Stomach (tissue), 19 donors: ENCODE measurements at places on chromosomes 12 and 14. TPM values are rescaled to one million over a fixed set of nuclear protein-coding genes. Genes with fewer than 3 reads are reported as not detected.

C12orf50 gene
- not detected for total RNA-seq

TSPAN9 gene
- total RNA-seq = 1.4 TPM

RD3L gene
- total RNA-seq = not detected

KLHL33 gene
- total RNA-seq = not detected

AICDA gene
- total RNA-seq = not detected

GRCh38 chr12:115072712-115073111 is 388.7 kb upstream of the TBX3 start:
- no peak for DNase-seq
- H3K27ac ChIP-seq = no peak overlapping the region
- no peaks in the 10 kb centered on the region for H3K27me3 ChIP-seq
- H3K4me1 ChIP-seq = no peaks in the 10 kb centered on the region

DNA sequence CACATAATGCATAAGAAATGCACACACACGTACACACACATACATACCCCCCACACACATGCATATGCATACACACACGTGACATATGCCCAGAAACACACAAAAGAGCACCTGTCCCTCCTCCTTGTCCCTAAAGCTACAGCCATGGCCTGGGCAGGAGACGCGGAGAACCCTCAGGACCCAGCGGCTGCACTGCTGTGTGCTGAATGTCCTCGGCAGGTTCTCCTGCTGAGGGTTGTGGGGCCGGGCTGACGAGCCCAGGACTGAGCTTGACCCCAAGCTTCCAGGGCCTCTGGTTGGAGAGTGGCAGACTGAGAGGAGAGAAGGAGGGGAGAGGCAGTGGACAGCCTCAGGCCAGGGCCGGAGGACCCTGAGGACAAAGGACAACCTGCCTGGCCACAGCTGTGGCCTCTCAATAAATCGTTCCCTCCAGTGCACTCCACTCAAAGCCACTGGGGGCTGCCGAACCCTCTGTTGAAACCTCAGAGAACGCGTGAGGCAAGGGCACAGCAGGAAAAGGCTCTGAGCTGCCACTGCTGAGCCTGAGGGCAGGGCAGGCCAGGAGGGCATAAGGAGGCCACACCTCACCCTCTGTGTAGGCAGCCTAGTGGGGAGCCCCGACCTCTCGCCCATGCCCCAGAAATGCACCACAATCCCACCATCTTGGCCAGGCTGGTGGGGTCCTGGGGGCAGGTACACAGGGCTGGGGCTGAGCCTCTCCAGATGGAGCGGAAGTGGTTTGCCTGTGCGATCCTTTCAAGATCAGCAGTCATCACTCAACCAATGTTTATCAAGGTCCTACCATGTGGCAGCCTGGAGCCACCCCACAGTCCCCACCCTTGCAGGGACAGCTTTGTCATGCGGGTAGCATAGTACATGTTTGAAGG is 3.1 kb downstream of the CACNA2D4 start:
- no peaks in the 10 kb centered on the region for H3K36me3 ChIP-seq
- no peak overlapping the region for H3K4me3 ChIP-seq
- DNase-seq = peak; percentile 17
- H3K27me3 ChIP-seq = no peaks in the 10 kb centered on the region

DNA sequence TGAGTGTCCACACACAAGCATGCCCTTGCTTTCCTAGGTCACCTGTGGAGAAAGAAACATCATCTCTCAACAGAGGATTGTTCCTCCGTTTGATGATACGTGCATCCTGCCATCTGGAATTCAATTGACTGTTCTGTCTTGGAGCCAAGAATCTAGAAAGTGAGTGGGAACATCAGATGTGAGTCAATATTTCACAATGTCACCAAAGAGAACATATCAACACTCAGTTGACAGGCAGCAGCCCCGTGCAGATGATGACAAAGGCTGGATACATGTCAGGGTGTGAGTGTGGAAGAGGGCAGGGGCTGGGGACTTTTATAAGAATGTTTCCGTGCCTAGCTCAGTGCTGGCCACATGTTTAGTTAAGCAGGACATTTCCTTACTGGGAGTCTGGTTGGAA is 76.1 kb downstream of the TBC1D30 start:
- no peak overlapping the region for H3K4me3 ChIP-seq
- no peaks in the 10 kb centered on the region for H3K36me3 ChIP-seq
- DNase-seq = no peak
- no peaks in the 10 kb centered on the region for H3K4me1 ChIP-seq
- H3K27me3 ChIP-seq = no peaks in the 10 kb centered on the region
- H3K27ac ChIP-seq = no peak overlapping the region

- H3K36me3 ChIP-seq = peaks cover 77% of the 10 kb centered on the region
- no peak overlapping the region for H3K4me3 ChIP-seq
- H3K27ac ChIP-seq = no peak overlapping the region
- DNase-seq = peak; percentile 15
- peaks cover 4% of the 10 kb centered on the region for H3K4me1 ChIP-seq
- H3K27me3 ChIP-seq = no peaks in the 10 kb centered on the region
Observed at GRCh38 chr12:113232089-113232839, 11.0 kb downstream of the TPCN1 start.

DNA sequence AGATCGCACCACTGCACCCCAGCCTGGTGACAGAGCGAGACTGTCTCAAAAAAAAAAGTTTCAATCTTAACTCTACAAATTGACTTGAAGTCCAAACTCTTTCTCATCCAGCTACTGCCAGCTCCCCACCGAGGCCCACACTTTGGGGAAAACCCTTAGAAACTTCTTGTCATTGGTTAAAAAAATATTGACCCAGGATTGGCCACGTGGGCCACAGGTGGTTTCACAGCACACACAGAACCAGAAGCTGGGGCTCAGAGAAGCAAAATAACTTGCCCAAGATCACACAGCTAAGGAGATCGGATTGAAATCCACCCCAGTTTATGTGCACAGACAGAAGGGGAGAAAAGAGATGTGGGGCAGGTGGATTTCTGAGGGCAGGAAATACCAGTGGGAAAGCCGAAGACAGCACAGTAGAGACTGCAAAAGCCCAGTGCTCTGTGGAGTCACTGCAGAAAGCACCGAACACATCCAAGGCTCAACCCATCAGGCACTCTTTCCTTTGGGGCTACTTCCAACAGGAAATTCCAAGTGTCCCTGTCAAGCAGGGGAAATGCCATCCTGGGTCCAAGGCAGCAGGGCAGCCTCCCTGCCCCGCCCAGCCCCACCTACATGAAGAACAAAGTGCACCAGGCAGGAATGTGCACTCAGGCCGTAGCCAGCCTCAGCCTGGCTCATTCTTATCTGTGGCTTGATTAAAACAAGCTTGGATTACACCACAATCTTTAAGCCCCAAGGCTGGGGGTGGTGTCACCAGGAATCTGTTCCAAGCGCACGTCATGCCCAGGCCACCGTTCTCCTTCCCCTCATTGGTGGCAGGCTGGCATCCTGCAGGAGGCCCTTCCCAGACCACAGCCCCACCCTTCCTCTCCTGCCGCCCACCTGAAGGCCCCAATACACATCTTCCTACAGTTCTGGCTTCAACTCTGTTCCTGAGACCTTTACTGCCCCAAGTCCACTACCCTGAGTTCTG is 72.5 kb downstream of the ITPK1 start:
- H3K27me3 ChIP-seq = no peaks in the 10 kb centered on the region
- peak overlapping the region; percentile 80 for H3K27ac ChIP-seq
- peak; percentile 93 for DNase-seq
- peaks cover 78% of the 10 kb centered on the region for H3K4me1 ChIP-seq

GRCh38 chr12:60173224-60174170 is 577.7 kb downstream of the SLC16A7 start:
- no peaks in the 10 kb centered on the region for H3K36me3 ChIP-seq
- no peaks in the 10 kb centered on the region for H3K27me3 ChIP-seq
- H3K4me3 ChIP-seq = no peak overlapping the region
- no peak for DNase-seq
- H3K27ac ChIP-seq = no peak overlapping the region
- H3K4me1 ChIP-seq = no peaks in the 10 kb centered on the region

DNA sequence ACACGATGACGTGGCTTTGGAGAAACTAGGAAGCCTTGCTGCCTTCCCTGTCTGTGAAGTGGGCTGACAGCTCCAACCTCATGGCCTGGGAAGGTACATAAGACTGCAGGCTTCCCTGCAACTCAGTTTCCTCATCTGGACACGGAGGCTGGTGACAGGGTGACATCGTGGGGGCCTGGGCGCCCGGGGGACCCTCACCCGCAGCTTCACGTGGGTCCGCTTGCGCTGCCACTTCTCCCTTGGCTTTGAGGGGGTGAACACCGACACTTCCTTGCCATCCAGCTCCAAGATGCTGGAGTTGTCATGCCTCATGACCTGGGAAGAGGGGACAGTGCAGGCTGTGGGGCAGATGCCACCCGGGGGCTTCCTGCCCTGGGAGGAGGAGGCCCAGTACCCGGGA is 7.6 kb downstream of the ARL6IP4 start:
- H3K4me3 ChIP-seq = no peak overlapping the region
- no peaks in the 10 kb centered on the region for H3K27me3 ChIP-seq
- H3K4me1 ChIP-seq = peaks cover 19% of the 10 kb centered on the region
- DNase-seq = no peak

GRCh38 chr14:95293449-95293848 is 26.3 kb downstream of the CLMN start:
- no peak overlapping the region for H3K4me3 ChIP-seq
- peaks cover 23% of the 10 kb centered on the region for H3K4me1 ChIP-seq
- H3K27ac ChIP-seq = no peak overlapping the region

DNA sequence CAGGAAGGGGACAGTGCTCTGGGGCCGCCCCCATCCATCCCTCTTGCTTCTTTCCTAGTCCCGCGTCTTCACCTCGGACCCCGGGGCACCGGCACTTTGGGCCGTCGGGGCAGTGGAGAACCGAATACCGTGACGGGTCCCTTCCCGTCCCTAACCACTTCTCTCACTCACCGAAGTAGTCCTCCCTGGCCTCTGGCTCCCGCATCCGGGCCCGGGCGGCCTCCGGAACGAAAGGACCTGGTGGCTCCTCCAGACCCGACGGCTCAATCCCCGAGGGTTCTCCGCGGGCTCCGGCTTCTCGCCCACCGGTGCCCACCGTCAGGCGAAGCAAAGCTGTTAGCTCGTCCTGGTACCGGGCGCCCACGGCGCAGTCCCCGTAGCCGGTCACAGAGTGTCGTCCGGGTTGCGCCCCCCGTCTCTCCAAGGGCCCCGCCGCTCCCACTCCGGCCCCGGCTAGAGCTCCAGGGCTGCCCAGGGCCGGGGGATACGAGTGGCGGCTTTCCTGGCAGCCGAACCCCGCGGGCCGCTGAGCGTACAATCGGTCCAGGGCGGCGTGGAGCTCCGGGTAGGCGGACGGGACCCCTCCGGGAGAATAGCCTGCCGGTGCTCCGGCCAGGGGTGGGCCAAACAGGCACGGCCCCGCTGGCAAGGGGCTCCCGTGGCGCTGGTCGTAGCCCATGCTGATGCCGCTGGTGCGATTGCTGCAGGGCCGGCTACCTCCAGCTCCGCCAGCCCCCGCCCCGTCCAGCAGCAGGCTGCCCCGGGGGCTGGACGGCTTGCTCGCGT is 1.1 kb downstream of the AJUBA start:
- H3K4me1 ChIP-seq = peaks cover 73% of the 10 kb centered on the region
- no peaks in the 10 kb centered on the region for H3K27me3 ChIP-seq
- DNase-seq = peak; percentile 44

DNA sequence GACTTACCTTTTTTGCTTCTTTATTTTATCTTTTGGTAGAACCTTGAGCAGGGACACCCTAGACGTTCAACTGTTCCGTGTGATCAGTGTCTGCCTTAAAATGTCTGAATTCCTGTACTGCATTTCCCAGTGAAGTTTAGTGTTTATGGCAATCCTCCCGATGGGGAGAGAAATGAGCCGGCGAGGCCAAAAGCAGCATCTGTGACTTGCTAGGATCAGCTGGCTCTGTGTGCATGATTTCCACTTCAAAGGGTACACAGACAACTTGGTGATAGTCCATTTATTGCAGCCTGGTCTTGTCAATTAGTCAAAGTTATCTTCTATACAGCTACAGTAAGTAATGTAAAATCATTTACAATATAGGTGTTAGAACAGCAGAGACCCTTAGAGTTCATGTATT is 768.5 kb downstream of the DIO2 start:
- H3K27me3 ChIP-seq = no peaks in the 10 kb centered on the region
- peak; percentile 20 for DNase-seq
- no peaks in the 10 kb centered on the region for H3K36me3 ChIP-seq
- no peak overlapping the region for H3K4me3 ChIP-seq

GRCh38 chr12:51393676-51394545 is 2.7 kb upstream of the GALNT6 start:
- no peak overlapping the region for H3K4me3 ChIP-seq
- H3K27me3 ChIP-seq = no peaks in the 10 kb centered on the region
- DNase-seq = no peak
- H3K4me1 ChIP-seq = peaks cover 37% of the 10 kb centered on the region
- H3K36me3 ChIP-seq = no peaks in the 10 kb centered on the region

DNA sequence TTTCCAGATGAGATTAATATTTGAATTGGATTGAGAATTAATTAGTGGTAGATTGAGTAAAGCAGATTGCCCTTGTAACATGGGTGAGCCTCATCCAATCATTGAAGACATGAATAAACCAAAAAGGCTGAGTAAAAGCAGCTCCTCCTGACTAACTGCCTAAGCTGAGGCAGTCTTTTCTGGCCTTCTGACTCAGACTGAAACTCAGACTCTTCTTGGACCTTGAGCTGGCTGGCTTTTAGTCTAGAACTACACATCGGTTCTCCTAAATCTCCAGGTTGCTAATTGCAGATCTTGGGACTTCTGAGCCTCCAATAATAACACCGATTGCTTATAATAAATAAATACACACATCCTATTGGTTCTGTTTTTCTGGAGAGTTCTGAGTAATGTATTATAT is 24.0 kb downstream of the FKBP11 start:
- H3K36me3 ChIP-seq = no peaks in the 10 kb centered on the region
- H3K27ac ChIP-seq = no peak overlapping the region
- H3K27me3 ChIP-seq = no peaks in the 10 kb centered on the region
- DNase-seq = no peak
- H3K4me1 ChIP-seq = no peaks in the 10 kb centered on the region

GRCh38 chr14:39977198-39977597 is 545.0 kb upstream of the FBXO33 start:
- no peak overlapping the region for H3K27ac ChIP-seq
- no peak for DNase-seq
- H3K27me3 ChIP-seq = no peaks in the 10 kb centered on the region
- H3K4me1 ChIP-seq = no peaks in the 10 kb centered on the region

DNA sequence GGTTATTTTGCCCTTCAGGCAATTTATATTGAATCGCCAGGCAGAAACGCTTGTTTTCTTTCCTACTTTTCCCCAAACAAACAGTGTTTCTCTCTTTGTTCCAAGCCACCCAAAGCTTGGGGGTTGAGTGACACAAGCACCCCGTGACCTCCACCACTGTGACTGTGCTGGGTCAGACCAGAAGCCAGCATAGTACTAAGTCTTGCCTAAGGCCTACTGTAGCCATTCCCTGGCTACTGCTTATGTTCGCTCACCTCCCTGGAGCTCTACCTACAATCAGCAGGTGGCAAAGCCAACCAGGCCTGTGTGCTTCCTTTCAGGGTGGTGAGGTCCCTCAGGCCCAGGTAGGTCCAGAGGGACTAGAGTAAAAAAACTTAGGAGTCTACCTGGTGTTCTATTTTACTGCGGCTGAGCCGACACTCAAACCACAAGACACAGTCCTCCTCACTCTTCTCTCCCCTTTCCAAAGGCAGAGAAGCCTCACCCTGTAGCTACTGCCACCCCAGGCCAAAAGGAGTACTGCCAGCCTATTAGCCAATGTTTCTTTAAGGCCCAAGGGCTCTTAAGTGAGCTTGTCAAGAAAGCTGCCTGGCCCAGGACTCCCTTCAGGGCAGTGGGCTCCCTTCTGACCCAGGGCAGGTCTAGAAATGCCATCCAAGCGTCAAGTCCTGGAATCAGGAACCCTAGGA is 411.8 kb upstream of the MIS18BP1 start:
- H3K4me3 ChIP-seq = no peak overlapping the region
- H3K4me1 ChIP-seq = no peaks in the 10 kb centered on the region
- H3K36me3 ChIP-seq = no peaks in the 10 kb centered on the region
- H3K27me3 ChIP-seq = no peaks in the 10 kb centered on the region
